ENCODE measurements at places on chromosomes 11 and 22.

- DNase-seq = no peak
These were observed 64.6 kb upstream of the SESN3 start for GRCh38 chr11:95295382-95296149.

GRCh38 chr11:134471087-134471715 lies 59.2 kb upstream of the B3GAT1 start:
- no peak for DNase-seq

- no peak for DNase-seq
These were observed 2.9 kb upstream of the MGAT3 start for GRCh38 chr22:39453765-39454378.

DNA sequence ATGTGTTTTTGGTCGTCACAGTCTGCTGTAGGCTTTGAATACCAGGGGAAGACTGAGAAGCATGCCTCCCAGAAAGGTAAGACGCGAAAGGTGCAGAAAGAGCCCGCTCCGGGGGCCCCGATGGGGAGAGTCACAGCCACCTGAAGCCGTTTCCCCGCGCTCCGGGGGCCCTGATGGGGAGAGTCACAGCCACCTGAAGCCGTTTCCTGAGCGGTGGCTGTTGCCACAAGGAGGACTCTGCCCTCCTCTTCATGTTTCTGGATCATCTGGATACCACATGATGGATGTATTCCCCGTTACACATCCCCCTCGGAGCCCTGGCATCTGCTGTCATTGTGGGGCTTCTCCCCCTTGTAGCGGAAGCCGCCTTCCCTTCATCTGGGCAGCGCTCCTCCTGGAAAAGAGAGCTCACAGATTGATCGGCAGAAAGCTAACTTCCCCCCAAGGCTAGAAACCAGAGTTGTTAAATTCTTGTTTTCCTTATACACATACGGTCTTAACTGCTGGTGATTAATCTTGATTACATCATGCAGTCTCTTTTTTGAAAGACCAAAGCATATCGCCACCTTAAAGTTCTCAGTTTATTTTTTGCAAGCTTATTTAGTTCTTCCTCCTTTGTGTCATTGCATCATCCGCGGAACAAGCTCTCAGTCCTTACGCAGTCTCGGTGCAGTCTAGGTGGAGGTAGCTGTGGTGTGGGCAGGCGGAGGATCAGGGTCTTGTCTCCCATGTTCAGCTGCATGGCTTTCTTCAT lies 17.5 kb downstream of the CTTN start:
- DNase-seq = no peak

DNA sequence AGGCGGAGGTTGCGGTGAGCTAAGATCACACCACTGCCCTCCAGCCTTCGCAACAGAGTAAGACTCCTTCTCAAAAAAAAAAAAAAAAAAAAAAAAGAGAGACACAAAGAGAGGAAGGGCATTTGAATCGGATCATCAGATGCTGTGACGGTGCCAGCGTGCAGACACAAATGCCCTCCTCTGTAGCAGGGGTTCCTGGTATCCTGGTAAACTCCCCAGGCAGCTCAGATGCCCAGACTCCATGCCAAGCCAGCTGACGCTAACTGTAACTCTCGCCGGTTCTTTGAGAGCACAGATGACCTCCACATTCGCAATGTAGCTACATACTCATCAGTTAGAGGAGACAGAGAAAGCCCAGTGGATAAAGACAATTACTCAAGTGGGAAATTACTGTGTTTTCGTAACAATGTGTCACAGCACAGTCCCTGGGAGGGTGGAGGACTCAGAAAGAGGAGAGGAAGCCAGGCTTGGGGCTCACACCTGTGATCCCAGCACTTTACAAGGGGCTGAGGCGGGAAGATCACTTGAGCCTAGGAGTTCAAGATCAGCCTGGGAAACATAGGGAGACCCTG lies 153.1 kb downstream of the BRD1 start:
- DNase-seq = no peak

GRCh38 chr22:23639661-23640060 lies 7.5 kb upstream of the DRICH1 start:
- DNase-seq = no peak

DNA sequence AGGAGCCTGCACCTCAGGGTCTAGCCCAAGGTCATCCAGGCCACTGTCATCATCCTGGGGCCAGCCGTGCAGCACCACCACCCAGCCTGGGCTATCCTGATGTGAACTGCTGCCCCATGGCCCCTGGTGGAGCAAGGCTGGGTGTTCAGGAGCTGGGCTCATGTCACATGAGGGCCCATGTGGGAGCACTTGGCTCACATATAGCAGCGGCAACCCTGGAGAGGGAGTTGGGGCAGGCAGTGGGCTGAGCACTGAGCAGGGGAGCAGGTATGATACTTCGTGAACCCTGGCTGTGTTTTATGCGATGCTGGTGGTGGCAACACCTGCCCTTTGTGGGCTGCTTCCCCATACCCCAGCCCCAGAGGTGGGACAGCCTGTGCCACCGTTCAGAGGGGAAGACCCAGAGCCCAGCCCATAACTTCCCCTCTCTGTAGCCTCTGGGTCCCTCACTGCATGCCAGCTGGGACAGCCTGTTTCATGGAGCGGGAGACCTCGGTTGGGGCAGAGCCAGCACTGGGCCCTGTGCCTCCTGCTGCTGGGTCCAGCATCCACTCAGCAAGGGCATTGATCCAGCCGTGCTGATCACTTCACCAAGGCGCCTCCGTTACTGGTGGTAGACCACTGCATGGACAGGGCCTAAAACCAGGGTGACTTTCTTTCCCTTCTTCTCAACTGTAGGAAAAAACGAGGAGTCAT lies 62.5 kb upstream of the SUSD2 start:
- no peak for DNase-seq

GRCh38 chr22:37546437-37547250 lies 13.6 kb upstream of the CDC42EP1 start:
- no peak for DNase-seq

GRCh38 chr11:37442576-37442975 lies 844.5 kb upstream of the RAG2 start:
- no peak for DNase-seq

DNA sequence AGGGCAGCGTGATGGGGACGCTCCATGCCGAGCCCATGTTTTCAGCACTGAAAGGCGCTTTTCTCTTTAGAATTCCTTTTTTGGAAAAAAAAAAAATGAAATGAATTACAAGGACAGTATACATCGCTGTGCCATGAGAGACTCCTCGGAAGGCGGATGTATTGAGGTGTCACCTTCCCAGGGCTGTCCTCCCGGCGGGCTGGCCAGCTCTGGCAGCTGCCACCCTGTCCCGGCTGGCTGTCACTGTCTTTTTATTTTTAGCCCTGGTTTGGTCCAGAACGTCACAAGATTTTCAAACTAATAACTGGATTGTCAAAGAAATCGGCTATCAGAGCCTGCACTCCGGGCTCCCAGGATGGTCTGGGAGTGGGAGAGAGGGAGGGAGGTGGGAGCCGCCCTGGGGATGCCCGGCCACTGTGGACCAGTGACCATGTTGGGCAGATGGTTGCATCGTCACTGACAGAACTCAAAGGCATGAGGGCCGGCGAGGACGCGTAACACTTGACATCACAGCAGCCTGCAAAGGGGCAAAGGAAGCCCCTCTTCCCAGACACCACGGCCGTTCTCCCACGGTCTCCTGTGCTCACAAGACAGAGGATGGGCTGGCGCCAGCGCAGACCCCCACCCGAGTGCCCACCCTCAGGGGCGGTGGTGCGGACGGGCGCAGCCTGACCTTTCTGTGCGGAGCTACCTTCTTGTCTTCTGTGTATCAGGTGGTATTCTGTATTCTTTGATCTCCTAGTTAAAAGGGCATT lies 392.9 kb downstream of the TBC1D22A start:
- no peak for DNase-seq

DNA sequence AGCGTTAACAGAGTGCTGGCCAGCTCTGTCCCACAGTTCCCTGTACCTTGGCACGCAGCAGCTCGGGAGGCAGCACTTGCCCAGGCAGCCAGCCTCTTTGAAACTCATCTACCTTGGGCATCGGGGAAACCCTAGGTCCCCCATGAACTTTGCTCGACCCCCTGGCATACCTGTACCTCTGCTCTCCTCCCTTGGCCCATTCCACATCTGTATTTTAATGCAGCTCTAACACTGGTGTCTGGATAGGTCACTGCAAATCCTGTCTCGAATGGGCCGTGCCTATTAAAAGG lies 304.1 kb downstream of the TBC1D22A start:
- DNase-seq = no peak

DNA sequence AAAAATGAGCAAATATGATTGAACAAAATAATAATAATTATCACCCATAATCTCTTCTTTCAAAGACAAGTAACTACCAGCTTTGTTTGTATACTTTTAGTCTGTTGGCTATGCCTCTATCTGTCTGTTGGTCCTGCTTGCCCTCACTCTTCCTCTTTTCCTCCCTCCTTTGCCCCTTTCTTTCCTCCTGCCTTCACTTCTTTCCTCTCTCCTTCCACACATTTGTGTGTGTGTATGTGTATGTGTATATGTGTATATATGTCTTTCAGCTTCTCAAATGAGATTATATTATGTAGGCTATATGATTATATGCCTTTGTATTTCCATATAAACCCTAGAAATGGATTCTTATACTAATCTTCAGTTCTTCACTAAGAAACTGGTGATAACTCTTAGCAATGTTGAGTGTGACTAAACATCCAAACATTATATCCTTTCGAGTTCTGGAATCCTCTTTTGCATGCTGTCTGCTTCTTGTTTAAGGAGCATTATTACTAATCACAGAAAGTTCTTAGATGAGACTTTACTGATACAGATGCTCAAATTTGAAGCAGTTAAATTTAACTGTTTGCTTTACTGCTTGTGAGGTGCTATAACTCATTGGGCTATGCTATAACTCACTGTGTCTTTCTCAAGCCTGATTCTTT lies 219.1 kb downstream of the TMEM135 start:
- DNase-seq = no peak

DNA sequence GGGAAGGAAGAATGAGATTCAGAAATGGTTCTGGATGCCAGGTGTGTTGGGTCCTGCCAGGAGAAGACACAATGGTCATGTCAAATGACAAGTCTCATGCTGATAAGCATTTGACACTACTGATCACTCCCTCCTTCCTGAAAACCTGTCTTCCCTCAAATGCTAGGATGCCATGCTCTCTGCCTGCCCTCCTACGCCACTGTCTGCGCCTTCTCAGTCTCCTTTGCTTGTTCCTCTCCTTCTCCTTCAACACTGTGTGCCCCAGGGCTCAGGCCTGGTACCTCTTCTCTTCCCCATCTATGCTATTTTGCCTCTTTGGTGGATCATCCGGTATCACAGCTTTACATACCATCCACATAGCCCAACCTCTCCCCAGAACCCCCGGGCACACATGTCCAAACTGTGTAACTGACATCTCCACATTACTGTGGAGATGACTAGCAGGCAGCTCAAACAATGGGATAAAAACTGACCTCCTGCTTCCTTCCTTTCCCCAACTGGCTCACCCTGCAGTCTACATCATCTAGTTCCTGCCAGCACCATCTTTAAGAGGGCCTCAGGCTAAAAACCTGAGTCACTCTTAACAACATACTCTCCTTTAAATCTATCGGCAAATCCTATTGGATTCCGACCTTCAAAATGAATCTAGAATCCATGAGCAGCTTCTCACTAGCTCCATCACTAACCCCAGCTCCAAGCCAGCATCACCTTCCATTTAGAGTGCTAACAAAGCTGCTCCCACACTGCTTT lies 8.2 kb downstream of the AP1B1 start:
- no peak for DNase-seq

DNA sequence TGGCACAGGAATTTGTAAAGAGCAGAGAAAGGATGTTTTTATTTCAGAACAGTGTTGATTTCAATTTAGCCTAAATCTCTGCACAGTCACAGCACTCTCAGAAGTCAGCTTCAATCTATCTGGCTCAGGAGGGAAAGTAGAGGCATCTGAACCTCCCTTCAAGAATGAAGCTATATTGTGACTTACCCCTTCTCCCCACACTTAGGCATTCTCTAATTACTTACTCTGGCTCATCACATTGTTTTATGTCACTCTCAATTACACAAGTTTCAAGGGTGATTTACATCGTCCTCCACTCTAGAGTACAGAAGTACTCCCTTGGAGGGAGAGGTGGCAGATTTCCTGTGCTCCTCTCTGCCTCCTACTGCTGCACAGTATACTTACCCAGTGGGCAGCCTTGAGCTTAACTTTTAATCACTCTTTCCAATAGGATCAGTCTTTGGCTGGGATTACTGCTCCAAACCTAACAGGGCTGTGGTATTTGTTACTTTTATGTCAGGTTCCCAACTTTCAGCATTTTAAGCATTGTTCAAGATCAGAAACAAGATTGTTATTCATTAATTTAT lies 211.4 kb downstream of the AASDHPPT start:
- no peak for DNase-seq

DNA sequence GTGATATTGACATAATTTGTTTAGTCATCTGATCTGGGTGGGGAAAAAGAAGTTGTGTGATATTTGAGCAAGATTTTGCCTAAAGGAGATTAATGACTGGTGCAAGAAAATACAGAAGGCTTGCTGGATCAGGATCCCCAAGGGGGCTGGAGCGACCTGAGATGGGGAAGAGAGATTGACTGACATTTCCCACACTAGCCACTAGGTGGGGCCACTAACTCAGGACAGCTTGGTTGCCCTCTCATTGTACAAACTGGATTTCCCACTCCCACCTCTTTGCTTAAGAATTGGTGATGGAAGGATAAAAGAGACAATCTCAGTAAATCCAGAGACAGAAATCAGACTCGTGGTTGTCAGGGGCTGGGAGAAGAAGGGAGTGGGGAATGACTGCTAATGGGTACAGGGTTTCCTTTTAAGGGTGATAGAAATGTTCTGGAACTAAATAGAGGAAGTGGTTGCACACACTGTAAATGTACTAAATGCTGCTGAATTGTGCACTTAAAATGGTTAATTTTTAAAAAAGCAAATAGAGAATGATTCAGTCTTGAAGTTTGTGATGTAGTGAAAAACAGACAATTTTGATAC lies 50.7 kb downstream of the CTTN start:
- no peak for DNase-seq

DNA sequence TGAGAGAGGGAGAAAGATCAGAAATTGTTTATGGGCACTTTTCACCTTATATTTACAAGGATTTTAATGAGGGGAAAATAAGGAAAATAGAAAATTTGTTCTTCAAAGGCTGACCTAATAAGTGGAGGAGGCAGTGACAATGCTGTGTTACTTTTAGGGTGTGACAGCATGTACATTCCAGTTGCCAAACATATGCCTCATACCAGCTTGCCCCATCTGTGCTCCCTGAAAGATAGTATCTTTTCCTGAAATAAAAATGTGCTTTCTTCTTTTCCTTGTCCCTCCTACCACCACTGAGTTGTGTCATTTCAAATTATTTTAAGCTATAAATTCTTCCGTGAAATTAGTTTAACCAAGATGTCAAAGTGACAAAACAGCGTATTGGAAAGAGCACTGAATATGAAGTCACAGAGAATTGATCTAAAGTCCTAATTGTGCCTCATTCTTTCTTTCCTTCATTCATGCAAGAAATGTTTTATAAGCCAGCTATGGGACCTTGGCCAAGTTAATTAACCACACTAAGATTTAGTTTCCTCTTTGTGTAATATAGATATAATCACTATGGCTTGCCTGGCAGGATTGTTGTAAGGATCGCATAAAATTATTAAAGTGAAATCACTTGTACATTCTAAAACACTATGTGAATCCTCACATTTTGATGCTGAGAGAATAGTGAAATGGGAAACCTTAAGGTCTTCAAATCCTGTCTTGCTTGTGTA lies 1307.5 kb upstream of the TENM4 start:
- no peak for DNase-seq

- no peak for DNase-seq
These were observed 108.6 kb downstream of the INSC start for GRCh38 chr11:15223318-15223717.

GRCh38 chr11:61728066-61728939 lies 24.1 kb upstream of the MYRF start:
- DNase-seq = no peak

- no peak for DNase-seq
These were observed 17.2 kb downstream of the CREB3L1 start for GRCh38 chr11:46294365-46295309.

GRCh38 chr11:28833670-28834069 lies 725.5 kb downstream of the METTL15 start:
- no peak for DNase-seq
